Stimulated activated CD8-positive, alpha-beta memory T cell treated with anti-CD3 and anti-CD28 coated beads, Interleukin-4, amount 100 ng/mL, for 48 hours (primary cell): ENCODE measurements at places on chromosomes 5 and 9.

- no peak for DNase-seq
These were observed 32.3 kb upstream of the SPATA31E1 start for GRCh38 chr9:87850391-87850790.

GRCh38 chr9:27462434-27462833, 61.7 kb upstream of the IFNK start:
- no peak for DNase-seq

DNA sequence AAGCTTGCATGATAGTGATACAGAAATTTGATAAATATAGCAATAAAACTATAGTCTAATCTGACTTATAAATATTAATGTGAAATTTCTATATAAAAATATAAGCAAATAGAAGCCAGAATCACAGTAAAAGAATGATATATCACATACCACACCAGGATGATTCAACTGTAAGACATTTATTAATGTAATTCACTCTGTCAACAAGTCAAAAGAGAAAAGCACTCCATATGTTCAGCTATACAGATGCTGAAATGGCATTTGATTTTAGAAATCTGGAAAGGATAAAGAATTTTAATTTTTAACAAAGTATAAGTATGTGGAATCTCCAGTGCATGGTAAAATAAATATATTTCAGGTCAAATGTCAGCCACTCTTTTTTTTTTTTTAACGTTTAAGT, 372.4 kb downstream of the KCNN2 start:
- no peak for DNase-seq

DNA sequence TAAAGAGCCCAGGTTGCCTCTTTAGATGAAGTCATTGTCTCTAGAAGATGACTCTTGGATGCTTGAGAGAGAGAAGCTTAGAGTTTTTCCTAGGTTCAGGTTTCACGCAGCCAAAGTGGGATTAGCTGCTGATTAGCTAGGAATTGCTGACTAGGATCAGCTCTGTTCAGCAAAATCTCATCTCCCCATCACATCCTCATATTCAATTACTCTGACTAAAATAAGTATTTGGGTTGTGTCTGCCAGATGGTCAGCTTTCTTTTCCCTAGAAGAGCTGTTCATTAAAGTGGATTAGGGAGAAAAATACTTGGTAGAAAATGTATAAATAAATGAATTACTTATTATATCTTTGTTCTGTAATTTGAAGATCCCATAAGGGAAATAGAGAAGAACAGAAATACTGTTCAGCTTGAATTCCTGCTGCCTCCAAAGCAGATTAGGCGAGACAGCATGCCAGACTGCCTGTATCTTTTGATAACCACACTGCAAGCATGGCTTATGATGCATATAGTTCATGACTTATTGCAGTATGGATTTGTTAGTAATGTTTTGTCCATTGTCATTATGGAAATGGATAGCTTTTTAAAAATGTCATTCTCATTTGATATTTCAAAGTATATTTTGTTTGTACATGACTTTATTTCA, 184.8 kb upstream of the CD180 start:
- no peak for DNase-seq

- no peak for DNase-seq
These were observed 167.1 kb upstream of the SNX2 start for GRCh38 chr5:122607818-122608217.

DNA sequence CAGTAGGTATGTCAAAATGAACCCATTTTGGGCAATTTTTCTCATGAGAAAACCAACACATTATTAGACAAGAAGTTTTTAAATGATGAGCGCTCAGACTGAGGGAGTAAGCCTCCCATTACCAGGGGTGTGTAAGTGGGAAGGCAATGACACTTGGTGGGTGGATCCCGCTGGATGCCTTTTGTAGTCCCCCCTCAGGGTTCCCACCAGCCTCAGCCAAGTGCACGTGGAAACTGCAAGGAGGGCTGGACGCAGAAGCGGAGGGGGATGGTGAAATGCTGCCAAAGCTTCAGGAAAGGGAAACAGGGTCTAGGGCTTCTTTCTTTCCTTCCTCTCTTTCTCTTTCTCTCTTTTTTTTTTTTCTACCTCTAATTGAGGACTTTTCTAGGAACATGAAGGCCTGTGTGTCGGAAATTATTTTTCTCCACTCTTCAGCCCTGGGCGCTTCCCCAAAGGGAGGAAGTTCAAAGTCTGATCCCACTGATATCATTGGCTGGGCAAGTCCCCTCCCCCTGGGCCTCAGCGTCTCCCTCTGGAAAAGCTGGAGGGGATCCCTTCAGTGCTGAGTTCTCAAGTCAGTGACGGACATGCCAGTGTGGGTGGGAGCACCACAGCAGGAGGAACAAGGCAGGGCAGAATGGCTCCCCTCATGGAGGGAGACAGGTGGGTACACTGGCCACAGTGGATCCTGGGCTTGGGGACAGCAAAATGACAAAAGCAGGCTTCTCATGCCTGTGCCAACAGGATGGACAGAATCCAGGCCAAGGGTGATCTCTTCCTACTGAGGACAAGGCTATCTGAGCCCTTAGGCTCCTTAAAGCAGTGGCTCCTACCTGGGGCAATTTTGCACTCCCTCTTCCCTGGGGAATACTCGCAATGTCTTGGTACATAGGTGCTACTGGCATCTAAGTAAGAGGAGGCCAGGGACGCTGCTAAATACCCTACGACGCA, 23.9 kb upstream of the SLC25A51 start:
- no peak for DNase-seq

DNA sequence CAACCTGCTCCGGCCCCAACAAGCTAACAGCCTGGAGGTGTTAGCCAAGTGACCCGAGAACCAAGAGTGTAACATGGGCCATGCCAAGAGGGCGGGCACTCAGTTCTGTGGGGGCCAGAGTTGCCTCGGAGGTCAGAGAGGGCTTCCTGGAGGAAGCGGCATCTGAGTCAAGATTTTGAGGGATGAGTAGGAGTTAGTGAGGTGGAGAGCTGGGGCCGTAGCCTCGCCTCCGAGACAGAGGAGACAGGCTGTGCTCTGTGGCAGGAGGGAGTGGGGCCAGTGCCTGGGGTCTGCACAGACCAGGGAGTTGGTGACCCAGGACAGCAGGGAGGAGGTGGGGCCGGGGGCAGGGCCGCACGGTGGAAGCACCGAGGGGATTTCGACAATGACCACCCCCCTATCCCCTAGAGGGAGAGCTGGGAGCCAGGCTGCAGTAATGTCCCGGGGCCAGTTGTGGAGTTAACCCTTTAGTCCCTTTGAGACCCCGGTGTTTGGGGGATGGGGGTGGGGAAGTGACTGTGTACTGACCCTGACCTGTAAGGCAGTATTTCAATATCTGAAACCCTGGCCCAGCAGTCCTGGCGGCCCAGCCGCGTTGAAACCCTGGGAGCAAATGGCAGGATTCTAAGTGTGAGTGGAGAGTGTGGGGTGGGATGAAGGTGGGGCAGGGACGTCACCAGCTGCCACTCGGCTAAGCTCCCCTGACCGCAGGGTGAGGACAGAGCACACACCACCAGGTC, 148.7 kb upstream of the COL5A1 start:
- DNase-seq = no peak

GRCh38 chr5:115458416-115458815, 86.2 kb downstream of the FEM1C start:
- no peak for DNase-seq

DNA sequence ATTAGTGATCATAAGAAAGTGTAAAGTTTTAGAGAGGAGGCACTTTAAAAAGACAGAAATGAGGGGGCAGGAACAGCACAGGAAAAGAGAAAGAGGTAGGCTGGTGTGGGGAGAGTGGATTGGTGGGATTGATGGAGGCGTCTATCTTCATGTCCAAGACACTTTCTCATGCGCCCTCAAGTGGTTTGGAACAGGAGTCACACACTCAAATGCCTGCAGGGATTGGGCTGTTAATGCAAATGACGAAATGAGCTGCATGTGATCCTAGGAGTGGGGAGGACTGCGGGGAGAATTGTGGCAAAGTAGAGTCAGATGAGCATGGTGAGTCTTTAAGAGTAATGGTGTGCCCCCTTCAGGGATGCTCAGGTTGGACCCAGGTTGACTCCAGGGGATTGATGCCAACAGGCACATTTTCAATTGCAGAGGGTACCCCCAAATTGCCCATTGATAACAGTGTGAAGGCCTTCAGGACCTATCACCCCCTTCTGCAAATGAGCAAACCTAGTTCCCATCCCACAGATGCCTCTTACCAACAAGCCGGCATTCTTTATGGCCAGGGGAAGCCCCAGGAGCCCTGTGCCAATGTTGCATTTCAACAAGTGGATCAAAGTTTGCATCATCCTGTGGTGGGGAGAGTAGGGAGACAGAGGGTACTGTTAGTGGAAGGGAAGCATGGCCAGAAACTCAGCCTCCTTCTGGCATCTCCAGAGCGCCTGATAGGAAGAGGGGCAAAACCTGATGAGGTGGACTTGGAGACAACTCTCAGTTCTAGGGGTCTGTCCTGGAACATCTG, 5.3 kb downstream of the SLC36A3 start:
- DNase-seq = no peak

DNA sequence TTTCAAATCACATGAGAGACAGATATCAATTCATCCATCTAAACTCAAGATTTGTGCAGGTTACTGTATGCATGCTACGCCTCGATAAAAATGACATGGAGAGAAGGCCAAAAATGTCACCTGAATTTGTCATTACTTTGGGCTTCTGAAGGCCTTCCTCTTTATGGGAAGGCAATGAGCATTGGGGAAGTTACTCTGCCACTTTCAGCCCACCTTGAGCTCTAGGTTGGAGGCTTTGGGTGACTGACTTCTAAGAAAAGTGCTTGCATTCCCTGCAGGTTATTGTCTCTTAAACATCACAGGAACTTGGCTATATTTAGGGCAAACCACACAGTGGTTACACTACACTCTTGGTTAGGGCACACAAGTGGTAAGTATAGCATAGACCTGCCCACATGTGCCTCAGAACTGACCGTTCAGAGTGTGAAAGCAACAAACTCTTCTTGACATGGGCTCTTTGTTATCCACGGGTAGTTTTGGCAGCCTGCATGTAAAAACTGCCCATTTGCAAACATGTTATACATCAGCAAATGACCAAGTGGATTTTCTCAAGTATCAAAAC, 169.5 kb downstream of the ZNF608 start:
- DNase-seq = no peak

DNA sequence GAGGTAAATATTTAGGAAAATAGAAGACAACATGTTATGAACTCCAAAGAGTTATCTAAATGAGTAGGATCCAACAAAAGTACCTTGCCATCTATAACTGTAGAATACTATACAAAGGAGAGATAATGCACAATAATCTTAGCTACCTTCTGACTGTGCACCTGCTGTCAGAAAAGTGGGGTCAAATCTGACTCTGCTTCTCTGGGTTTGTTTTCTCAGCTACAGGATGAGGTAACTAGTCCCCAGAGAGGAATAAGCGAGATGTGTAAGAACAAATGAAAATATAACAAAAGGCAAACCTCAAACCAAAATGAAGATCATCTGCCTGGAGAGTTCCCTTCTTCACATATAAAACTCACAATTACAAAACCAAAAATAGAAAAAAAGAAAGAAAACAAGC, 204.8 kb downstream of the DCP2 start:
- no peak for DNase-seq

DNA sequence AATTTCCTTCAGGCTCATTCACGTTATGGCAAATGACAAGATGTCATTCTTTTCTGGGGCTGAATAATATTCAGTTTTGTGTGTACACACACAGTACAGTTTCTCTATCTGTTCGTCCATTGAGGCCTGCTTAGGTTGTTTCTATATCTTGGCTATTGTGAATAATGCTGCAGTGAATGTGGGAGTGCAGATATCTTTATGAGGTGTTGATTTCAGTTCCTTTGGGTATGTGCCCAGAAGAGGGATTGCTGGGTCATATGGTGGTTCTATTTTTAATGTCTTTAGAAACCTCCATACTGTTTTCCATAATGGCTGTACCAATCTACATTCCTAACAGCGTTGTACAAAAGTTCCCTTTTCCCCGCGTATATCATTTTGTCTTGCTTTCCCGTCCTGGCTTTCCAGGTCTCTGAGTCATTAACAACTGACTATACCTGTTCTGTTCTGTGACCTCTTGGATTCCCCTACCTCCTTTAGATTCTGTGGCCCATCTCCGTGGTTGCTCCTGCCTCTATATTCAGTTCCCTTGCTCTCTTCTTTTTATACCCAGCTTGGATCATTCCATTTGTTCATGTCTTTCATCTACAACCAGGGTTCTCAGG, 6.8 kb downstream of the SNX30 start:
- DNase-seq = no peak

GRCh38 chr9:5563886-5564285, 53.6 kb downstream of the PDCD1LG2 start:
- no peak for DNase-seq

DNA sequence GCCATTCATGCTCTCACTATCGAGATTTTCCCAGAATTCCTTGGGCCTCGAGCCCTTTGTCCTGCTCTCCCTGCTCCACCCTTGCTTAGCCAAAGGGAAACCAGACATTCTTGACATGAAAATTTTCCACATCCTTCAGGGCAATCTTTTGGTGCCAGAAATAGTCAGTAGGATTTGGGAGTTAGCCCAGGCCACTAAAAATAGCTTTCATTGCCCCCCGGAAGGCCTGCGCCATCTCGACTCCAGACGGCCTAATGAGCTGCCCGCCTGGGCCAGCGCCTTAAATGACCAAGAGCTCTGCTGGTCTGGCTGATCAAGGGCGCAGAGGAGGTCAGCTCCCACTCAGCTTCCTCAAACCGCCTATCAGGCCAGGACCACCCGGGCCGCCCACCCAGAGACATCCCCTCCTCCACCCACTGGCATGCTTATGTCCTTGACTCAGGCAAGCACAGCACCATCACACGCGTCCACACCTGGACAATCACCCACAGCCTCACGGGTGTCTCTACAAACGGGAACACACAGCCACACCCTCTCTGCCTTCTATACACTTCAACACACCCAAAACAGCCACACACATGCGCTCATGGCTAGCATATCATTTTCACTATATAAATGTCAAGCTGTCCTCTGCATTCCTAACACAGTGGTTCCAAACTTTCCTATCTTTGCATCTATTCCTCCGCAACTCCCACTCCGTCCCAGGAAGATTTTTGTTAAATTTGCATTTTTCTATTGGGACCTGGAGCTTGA, 20.9 kb downstream of the DUSP1 start:
- no peak for DNase-seq

DNA sequence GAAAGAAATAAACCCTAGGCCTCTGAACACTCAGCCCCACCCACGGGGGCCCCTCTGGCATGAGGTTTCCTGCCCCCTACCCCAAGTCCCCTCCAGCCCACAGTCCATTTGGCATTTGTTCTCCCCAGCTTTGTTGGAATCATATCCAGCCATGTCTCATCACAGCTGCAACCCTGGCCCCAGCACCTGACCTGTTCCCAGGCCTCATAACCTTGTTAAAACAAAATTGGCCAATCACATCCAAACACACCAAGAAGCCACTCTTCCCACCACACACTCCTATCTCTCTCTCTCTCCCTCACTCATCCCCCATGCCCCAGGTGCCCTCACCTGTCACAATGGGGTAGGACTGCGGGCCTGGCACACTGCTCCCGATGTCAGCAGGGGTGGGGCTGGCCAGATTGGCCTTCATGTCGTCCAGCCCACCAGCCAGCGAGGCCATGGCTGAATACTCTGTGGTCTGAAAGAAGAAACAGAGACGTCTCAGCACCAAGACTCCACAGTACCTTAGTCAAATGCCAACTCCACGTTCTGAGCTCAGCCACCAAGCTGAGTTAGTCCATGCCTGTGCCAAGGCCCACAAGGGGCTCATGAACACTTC, 110.9 kb downstream of the PAX5 start:
- DNase-seq = no peak
